CD4-positive, alpha-beta T cell treated with Interferon gamma for 1 hour (primary cell): ENCODE measurements at places on chromosomes 1 and 21.

DNA sequence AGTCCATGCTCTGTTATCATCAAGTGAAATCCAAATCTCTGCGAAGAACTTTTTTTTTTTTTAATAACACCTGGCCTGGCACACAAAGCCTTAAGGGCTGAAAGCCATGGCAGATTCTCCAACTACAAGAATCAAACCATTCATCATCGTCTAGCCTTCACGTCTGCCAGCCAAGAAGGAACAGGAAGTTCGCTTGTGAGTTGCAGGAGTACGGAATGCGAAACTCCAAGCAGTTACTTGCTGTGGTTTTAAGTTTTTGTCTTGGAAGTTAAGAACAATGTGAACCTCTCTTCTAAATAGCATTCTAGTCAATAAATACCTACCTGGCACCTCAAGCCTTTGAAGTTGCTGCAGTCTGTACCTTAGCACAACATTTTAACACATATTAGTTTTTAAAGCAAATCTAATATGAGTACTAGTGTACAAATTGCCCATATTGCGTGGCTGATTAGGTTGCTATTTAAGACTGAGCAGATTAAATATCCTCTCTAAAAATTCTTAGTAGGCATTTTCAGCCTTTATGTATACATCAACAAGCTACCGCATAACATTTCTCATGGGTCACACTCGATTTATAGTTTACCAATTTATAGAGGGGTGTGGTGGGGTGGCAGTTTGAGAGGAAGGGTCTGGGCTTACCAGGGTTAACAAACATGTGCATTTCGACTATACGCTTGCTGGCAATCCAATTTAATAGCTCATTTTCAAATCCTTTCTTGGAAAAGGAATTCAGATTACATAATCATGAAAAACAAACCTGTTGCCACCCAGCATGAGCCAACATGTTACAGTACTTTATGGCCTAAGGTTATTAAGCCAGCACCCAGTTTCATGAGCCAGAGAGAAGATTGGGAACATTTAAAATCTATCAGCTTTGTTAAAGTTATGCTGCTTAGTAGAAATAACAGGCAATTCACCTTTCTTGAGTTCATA is 22.2 kb upstream of the PTPN14 start:
- DNase-seq, result no peak

DNA sequence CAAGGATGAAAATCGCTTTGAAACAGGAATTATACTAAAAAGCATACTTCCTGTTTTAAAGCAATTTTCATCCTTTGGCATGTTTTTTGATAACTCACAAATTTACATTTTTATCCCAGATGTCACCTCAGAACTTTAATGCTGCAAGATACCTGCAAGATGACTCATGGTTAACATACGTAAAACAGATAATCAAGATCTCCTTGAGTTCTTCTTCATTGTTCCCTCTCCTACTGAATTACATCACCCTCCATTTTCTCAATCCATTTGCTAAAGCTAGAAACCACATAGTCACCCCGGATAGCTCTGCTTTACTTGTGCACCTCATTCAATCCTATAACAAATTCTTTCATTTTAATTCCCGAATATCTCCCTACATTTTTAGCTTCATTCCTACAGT is 1114.2 kb downstream of the PLA2G4A start:
- DNase-seq, result no peak

- no peak for DNase-seq
Observed at GRCh38 chr1:22210636-22211035, 67.7 kb upstream of the WNT4 start.

GRCh38 chr1:172723251-172723650 is 64.3 kb downstream of the FASLG start:
- DNase-seq, result no peak
